Activated naive CD8-positive, alpha-beta T cell treated with anti-CD3 and anti-CD28 coated beads, Interleukin-2, amount 10 ng/mL, durations not matched to agents 7 days and 5 days (primary cell): ENCODE measurements at places on chromosomes 4 and X.

GRCh38 chr4:82493721-82494425 is 63.5 kb downstream of the ENOPH1 start:
- DNase-seq, result no peak

DNA sequence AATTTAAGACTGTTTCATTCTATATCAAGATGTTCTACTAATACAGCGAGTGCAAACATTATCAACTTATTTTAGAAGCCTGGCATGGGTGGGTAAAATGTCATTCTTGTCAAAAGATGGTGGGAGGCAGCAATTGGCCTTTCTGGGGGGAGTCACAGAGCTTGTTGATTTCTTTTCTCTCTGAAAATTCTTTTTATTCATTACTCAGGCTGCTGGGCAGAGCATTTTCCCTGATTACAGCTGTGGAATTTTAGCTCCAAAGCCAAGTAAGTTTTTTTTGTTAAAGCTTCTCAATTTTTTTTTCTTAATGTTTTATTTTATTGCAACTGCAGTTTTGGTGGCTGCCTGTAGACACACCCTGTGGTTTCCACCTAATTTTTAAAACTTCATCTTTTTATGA is 50.4 kb downstream of the GPC4 start:
- no peak for DNase-seq

GRCh38 chr4:38861791-38862190 is 5.2 kb upstream of the TLR6 start:
- no peak for DNase-seq

DNA sequence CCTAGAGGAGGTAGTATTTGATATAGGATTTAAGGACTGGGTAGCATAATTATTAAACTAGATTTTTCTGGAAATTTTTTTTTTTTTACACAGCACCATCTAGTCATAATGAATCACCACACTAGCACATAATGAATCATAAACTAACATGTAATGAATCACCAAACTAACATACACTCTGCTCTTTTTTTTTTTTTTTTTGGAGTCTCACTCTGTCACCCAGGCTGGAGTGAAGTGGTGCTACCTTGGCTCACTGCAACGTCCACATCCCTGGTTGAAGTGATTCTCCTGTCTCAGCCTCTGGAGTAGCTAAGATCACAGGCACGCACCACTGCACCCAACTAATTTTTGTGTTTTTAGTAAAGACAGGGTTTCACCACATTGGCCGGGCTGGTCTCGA is 92.5 kb downstream of the FAM13A start:
- no peak for DNase-seq

DNA sequence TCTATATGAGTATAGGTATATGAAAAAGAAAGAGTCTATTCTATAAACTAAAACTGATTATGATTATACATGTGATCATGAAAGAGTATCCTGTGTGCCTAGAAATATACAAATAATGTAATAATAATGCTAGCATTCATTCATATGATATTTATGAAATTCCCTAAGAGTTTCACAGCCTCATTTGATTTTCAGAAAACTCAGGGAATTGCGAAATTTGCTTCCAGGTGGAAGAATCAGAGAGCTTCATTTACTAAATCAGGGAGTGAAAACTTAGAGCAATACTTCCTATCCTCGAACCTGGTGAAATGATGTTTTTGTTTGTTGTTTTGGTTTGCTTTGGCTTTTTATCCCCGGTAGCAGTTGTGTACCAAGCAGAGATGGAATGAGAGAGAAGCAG is 1105.7 kb upstream of the SLIT2 start:
- DNase-seq, result no peak

DNA sequence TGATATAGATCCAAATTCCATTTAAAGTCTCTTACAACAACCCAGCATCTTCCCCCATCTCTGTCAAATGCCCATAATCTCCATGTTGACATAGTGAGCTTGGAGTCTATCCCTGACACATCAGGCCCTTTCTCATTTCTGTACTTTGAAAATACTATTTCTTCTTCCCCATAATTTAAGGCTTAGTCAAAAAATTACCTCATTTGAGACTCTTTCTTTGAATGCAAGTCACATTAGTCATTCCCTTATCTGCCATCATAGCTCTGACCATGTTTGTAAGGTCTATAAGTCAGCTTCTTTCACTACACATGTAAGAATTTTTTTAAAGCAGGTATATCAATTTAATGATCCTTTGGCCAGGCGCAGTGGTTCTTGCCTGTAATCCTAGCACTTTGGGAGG is 99.9 kb downstream of the DDX60 start:
- no peak for DNase-seq

GRCh38 chr4:2103843-2104547 is 44.9 kb downstream of the NAT8L start:
- DNase-seq, result no peak

GRCh38 chrX:131187206-131187605 is 101.9 kb downstream of the IGSF1 start:
- DNase-seq, result no peak

- no peak for DNase-seq
Measured at GRCh38 chr4:87949961-87950360, 25.6 kb upstream of the SPP1 start.

DNA sequence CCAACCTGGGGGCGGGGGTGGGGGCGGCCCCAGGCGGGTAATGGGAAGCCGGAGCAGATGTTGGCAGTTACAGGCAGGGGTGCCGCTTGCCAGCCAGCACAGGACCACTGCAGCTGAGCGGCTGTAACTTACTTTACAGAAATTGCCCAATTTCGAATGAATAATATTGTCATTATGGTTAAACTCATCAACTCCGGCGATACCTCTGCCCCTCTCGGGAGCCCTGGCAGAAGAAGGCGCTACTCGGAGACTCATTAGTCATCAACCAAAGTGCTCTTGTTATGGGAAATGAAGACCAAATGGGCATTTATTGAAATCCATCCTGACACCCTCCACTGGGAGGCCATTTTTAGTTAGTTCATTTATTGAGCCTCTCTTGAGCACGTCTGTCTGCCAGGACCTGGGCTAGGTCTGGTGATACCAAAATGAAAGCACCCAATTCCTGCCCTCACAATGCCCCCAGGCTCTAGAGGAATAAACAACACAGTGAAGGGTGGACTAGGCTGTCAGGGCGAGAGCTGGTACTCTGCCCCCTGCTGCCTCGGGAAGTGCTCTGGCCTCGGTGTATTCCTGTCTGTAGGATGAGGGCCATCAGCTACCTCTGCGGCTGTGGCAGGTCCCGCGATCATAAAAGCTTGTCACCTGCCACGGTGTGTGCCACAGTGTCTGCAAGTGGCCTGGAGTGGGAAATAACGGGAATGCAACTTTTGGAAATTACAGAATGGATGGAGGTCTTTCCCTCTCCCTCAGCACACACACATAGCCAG is 159.1 kb upstream of the PSAPL1 start:
- no peak for DNase-seq
